Bronchial epithelial cell (primary cell): ENCODE measurements at places on chromosomes 12 and 14. TPM values are rescaled to one million over a fixed set of nuclear protein-coding genes. Genes with fewer than 3 reads are reported as not detected.

Gene KERA
- total RNA-seq, result not detected in 2 replicates

Gene TAS2R8
- total RNA-seq, result not detected in 2 replicates

Gene FAM90A1
- not detected in 2 replicates for total RNA-seq

Gene SPIC
- total RNA-seq, result not detected in 2 replicates

Gene RAB15
- 0.77 TPM in 1 of 2 replicates, not detected in the other for total RNA-seq

Gene PROX2
- total RNA-seq, result not detected in 2 replicates

Gene RDH5
- 1.1 and 2.3 TPM in 2 replicates for total RNA-seq

Gene KRT74
- 0.13 TPM in 1 of 2 replicates, not detected in the other for total RNA-seq

Gene MARCHF9
- total RNA-seq, result 6.3 and 8.1 TPM in 2 replicates

Gene FGF6
- not detected in 2 replicates for total RNA-seq

Gene SERPINA12
- not detected in 2 replicates for total RNA-seq

Gene EXOC3L4
- total RNA-seq, result 0.26 TPM in 1 of 2 replicates, not detected in the other

Gene NEMP1
- total RNA-seq, result 4.2 and 5.2 TPM in 2 replicates

Gene VRTN
- not detected in 2 replicates for total RNA-seq

Gene ATN1
- total RNA-seq, result 4.9 and 7.1 TPM in 2 replicates

Gene ENDOU
- total RNA-seq, result 0.38 TPM in 1 of 2 replicates, not detected in the other

Gene LRTM2
- not detected in 2 replicates for total RNA-seq

DNA sequence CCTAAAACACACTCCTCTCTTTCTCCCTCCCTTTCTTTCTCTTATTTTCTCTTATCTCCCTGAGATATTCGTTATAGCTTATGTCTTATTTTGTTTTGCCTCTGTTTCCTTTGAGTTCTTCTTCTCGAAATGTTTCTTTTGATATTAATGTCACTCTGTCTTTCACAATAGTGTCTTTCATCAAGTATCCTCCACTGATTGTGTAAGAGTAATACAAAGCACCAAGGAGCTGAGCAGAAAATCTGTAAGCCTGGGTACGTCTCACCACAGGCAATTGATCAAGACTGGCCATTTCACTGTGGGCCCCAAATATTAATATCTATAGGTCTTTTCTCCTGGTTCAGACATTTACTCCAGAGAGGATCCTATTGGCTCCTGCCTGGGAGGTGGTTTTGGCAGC, 4.8 kb upstream of the LYZ start:
- DNase-seq, result no peak

DNA sequence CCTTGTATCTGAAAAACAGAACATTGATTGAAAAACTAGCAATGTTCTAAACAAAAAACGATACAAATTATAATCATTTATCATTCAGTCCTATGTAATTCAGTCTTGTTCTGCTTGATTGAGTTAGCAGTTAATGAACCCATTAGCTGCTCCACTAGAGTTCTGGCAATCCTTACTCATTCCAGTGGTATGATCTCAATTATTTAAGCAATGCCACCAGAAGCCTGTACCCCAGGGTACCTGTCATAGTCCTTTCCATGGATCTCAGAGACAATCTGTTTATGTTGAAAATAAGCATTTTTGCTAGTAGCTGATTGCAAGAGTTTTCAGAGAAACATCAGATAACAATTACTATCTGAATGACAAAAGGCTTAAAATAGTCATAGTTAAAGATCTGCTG, 115.9 kb downstream of the UNC79 start:
- no peak for DNase-seq

GRCh38 chr12:116943419-116944372, 32.9 kb downstream of the FBXW8 start:
- DNase-seq, result no peak

- no peak for DNase-seq
These were observed 245.8 kb downstream of the C12orf75 start for GRCh38 chr12:105576261-105576660.

DNA sequence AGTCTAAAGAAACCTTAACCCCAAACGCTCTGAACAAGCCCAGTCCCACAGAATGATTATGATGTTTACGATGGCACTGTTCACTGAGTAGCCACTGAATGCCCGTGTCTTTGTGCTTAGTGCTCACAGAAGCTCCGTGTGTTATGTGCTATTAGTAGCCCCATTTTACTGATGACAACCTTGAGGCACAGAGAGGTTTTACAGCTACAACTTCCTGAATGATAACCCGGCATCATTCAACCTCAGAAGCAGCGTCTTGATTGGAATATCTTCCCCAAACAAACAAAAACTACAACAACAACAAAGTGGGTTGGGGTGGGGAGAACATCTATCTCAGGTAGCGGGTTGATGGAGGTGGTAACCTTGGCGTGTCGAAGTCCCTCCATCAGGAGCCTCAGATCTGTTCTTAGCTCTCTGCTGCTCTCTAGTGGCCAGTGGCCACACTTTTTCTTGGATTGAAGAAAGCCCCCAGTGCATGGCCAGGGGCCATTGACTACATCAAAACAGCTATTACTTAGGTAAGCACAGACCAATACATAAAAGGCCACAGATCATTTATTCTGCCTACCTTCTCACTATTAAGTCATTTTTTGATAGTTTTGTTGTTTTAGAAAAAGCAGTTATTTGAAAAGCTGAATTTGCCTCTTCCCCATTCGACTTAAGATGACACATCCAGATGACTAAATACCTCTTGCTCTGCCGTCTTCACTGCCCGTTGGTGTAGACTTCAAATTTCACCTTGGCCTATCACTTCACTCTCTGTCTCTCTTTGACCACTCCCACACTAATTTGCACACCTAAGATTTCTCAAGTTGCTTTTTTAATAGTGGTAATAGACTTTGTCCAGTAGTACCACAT, 376.9 kb downstream of the GALC start:
- peak; percentile 45 for DNase-seq

- no peak for DNase-seq
These were observed 161.5 kb downstream of the SEC23A start for GRCh38 chr14:38941488-38941887.

- no peak for DNase-seq
These were observed 287.3 kb downstream of the MED13L start for GRCh38 chr12:115990241-115990640.

DNA sequence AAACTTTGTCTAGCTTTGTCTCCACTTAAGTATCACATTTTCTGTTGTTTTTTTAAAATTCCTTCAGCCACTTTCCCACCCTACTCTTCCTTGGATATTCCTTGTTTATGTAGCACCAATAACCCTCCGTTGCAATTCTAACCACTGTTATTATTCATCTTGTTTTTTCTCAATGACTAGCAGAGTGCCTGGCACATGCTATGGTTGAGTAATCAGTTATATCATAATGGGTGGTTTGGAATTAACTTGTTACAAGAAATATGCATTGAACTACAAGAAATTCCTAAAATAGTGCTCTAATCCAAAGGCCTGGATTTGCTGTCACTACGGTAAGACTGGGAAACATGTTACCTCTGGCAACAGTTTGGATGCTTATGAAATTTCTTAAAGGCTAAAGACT, 756.6 kb downstream of the NOVA1 start:
- peak; percentile 3 for DNase-seq

- DNase-seq, result no peak
These were observed 113.1 kb downstream of the CACNA1C start for GRCh38 chr12:2165927-2166326.

DNA sequence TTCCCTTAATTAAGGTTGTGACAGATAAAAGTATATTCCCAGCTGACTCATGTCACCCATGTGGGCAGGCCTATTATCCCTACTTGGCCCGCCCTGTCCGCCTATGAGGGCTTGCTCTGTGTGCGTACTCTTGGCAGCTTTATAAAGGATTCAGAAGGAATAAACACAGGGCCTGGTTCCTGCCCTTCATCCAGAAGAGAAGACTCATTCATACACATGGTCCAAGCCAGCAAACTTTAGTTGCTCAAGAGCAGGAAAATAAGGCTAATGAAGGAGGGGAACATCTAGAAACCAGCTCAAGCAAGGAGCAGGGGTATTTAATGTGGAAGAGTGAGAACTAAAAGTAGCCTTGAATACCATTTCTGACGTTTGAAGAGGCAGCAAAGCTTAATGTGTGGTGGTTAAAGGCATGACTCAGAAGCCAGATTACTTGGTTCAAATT, 141.9 kb downstream of the CRADD start:
- peak; percentile 23 for DNase-seq

DNA sequence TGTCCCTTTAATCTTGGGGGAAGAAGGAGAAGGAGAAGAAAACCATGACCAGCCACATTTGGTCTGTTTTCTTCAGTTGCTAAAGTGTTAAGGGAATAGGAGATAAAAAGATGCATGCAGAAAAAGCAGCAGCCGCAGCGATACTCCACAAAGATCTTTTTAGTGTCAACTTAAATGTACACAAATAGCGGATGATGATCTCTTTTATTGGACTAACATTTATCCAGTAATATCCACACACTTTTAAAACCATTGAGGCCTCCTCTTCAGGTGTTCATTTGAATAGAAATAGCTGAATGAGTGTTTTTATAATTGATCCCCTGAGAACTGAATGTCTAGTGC, 83.5 kb downstream of the PAPOLA start:
- DNase-seq, result no peak

DNA sequence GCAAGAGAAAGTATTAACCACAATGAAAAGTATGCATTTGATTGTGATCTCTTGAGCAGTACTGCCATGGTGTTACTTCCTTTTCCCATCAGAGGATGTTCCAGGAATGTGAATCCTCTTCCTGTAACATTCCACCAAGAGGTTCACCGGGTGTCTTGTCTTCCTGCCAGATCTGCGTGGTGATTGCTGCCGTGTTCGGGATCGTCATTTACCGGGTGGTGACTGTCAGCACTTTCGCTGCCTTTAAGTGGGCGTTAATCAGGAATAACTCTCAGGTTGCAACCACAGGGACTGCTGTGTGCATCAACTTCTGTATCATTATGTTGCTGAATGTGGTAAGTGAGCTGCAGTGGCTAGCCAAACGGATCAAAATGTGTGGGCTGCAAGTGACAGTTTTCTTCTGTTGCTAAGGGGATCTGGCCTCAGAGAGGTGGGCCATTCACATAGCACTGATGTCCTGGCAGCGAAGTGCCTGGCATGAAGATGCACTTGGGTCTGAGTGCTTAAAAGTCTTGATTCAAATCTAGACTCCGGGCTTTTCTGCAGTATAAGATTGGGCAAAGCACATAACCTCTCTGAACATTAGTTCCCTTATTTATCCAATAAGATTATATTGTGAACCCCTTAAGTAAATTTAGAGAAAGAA, 123.4 kb downstream of the SLC5A8 start:
- no peak for DNase-seq

DNA sequence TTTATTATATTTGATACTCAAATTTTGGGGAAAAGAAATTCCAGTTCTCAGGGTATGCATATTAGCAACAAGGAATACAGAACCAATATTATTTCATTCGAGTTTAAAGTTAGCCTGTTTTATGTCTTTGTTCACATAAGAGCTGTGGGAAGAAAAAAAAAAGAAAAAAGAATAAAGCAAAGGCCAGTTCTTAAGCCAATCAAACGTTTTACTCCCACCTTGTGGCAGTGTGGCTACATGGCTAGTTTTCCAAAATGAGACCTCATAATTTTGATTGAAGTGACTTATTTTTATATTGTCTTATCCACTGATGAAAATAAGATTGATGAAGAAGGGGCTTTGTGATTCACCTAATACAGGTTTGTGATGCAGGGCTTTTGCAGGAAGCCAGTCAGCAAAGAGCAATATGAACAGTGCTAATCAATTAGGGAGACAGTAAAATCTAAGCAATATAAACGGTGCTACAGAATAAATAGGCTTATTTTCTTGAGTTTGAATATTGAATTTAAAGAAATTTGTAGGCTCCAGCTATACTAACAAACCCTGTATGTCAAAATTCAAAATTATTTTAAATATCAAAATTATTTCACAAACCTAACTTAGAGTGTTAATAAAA, 624.1 kb upstream of the FOXG1 start:
- DNase-seq, result peak; percentile 1

- peak; percentile 39 for DNase-seq
These were observed 1.8 kb downstream of the SLC38A1 start for GRCh38 chr12:46266869-46267574.

- no peak for DNase-seq
These were observed 228.9 kb upstream of the PRKD1 start for GRCh38 chr14:30156571-30156970.

- no peak for DNase-seq
These were observed 180.5 kb downstream of the PRKCH start for GRCh38 chr14:61501714-61502458.

DNA sequence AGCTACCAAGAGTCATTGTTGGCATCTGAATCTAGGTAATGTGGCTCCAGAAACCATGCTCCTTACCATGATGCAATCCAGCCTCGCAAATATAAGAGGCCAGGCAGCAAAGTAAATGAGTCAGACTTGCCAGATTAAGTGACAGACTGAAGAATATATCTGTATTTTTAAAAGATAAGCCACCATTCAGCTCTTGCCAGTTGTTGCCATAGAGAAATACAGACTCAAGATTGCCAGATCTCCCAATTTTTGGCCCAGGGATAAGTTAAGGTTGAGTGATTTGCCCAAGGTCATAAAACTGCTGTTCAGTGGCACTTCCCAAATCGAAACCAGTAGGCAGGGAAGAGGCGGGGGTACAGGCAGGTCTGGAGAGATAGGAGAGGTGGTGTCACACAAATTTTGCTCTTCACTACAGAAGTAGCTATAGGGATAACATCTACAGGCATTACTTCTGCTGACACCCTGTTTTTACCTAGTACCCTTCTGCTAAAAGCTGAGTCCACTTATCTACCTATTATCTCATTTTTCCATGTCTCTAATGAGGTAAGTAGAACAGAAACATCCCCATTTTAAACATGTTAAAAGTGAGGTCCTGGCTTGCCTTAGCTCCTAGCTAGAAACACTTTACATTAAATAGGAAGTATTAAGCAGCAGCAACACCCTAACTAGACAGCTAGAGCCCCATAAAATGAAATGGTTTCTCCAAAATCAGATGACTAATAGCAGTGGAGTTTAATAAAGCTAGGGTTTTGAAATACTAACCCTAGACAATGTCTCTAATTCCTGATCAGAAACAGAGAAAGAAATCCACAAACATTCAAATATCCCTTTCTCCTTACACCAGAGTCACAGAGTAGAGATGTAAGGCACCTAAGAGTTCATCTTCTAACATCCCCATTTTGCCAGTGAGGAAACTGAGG, 19.5 kb downstream of the DCAF5 start:
- DNase-seq, result peak; percentile 71

DNA sequence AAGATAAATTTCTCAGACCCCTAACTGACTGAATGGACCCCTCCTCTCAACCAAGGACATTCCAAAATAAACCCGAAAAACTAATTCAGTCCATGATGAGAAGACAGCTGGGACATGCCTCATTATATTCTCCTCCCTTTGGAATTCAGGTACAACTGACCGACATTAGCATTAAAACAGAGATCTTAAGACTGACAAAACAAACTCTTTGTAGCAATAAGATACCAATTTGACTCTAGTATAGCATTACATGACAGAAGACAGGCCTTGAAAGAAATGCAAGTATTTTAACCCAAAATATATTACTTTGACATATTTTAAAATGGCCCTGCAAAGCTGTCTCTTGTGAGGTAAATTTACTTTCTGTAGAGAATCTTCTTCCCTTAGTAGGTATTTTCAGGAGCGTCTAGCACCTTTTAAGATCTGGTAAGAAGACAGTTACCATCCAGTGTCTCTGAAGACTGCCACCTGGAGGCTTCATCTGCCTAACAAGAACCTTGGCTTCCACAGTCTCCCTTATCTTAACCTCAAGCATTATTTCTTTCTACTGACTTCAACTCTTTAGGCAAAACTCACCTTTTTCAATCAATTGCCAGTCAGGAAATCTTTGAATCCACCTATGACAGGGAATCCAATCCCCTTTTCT, 957.5 kb downstream of the SLC6A15 start:
- DNase-seq, result peak; percentile 17
